ENCODE measurements at places on chromosomes 1 and 21.

DNA sequence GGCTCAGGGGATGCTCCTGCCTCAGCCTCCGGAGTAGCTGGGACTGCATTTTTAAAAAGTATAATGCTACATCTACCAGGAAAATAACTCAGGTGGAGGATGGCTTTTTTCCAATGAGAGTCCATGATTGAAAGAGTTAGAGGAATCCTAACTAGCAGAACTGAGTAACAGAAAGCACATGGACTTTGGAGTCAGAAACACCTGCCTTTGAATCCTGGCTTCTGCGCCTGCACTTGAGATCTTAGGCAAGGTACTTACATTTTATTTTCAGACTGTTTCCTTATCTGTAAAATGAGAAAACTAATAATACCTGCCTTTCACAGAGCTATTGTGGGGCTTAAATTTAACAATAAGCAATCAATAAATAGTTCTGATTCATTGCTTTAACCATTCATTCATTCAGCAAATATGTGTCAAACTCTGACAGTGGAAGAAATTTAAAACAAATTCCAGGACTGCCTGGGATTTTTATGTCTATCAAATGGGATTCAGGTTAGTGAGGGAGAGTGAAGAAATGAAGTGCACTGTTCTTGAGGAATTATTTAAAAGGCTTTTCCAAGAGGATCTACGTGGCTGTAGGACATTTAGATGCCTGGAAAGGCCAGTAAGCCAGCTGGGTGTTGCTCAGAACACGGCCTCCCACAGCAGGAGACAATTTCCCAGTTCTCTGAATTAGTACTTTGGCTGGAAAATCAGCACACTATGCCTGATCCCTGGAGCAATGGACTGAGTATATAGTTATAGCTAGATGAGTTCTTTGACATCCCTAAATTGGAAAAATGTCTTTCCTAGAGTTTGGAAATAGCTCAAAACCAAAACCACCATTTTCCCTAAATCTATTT lies 12.8 kb upstream of the LBR start:
- DNase-seq: no peak

DNA sequence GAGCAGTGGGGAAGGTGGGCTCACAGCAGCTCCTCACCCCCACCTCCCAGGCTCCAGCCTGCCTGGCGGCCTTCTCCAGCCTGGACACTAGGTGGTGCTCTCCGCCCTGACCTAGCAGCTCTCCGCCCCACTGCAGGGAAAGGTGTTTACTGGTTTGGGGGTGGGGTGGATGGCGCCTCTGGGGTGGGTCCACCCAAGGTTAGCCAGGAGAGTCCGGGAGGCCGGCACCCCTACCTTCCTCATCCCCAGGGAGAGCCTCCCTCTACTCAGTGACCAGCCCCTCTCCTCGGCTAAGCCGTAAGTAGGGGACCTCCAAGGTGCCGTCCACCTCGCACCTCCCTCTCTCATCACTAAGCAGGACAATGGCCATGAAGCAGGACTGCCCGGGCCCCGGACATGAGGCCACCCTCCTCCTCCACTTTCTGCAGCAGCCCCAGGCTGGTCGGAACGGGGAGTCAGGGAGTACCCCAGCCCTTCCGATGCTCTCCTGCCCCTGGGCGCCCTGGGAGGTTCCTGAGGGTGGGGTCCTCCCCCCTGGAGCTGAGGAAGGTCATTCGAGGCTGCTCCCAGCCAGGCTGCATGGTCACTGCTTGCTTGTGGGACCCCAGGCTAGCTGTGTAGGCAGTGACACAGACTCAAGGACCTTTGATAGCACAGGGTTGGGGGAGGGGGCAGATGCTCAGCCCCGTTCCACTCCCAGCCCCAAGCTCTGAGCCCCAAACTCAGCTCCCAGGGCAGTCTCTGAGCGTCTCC lies 101.4 kb upstream of the VAMP3 start:
- DNase-seq: peak; percentile 61

DNA sequence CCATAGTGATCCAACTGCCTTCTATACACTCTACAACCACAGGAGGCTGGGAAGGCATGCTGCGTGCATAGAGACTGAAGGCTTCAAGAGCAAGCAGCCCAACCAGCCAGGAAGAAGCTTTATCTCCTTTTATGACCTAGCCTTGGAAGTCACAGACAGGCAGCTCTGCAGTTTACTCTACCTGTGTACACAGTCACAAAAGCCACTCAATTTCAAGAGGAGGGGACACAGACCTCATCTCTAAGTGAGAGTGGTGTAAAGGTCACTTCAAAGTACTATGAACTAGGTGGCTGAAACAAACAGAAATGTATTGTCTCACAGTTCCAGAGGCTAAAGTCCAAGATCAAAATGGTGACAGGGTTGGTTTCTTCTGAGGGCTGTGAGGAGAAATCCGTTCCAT lies 69.6 kb upstream of the GJB5 start:
- DNase-seq: no peak

GRCh38 chr1:183318433-183318832 lies 99.7 kb downstream of the NMNAT2 start:
- peak; percentile 87 for DNase-seq

DNA sequence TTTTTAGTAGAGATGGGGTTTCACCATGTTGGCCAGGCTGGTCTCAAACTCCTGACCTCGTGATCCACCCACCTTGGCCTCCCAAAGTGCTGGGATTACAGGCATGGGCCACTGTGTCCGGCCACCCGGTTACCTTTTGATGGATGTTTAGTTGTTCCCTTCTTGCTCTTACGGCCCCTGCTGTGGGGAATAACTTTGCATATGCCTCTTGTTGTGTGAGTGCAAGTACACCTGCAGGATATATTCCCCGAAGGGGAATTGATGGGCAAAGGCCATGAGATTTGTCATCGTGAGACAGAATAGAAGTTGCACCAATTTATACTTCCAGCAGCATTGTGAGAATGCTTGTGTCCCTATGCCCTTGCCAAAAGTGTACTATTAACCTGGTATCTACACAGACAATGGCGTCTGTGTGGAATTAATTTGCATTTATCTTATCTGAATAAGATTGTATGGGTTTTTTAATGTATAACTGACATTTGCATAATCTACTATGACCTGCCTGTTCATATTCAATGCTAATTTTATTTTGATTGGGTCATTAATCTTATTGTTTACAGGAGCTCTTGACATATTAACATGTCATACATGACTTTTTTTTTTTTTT lies 8.1 kb downstream of the IL6R start:
- DNase-seq: no peak

DNA sequence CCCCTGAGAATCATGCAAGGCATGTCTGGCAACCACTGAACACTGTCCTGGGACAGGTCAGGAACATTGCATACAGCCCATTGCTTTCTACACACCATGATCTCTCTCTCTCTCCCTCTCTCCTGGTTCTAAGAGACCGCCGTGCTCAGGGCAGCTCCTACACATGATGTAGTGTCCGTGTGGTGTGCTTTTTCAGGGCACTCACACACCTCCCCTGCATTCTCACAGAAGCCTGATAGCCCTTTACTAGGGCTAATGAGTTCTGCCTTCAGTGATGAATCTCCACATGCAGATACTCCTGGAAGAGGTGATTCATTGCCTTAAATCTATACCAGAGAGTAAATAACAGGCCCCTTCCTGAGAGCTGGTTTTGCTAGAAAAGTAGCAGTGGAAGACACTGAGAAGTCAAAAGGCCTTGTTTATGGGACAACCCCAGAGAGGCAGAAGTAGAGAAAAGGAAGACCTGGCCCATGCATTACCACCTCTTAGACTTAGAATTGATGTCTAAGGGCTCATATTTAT lies 7.2 kb upstream of the OLFML2B start:
- DNase-seq: no peak

- peak; percentile 33 for DNase-seq
Observed at GRCh38 chr1:116374353-116375147, 1.5 kb downstream of the ATP1A1 start.

- DNase-seq: peak; percentile 19
Observed at GRCh38 chr21:42250422-42251403, 31.8 kb downstream of the ABCG1 start.

GRCh38 chr1:150905301-150905700 lies 18.4 kb downstream of the CTXND2 start:
- no peak for DNase-seq

DNA sequence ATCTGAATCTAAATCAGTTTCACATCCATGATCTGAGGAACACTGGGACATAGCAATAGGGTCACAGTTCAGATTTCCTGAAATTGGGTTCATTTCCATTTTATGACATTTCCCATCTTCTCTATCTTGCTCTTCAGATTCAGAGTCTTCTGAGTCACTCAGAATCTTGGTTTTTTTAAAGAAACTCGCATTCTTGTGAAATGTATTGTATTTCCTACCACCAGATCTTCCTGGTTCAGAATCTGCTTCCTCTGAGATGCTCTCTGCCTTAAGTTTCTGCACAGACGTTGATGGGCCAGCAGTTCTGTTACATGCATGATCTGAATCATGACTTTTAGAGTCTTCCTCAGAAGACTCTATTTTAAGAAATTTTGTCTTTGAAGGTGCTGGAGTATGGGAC lies 15.5 kb upstream of the PSMG1 start:
- DNase-seq: no peak

- DNase-seq: no peak
Observed at GRCh38 chr1:172408958-172409357, 11.5 kb upstream of the C1orf105 start.

- DNase-seq: no peak
Observed at GRCh38 chr1:87318806-87319205, 9.9 kb upstream of the LMO4 start.

Measured in Right ventricle myocardium superior (tissue), 1 donor.